ENCODE measurements at places on chromosomes 11 and 22.
A peak's percentile ranks its signal among the peaks of the same experiment; 100 is the strongest.

DNA sequence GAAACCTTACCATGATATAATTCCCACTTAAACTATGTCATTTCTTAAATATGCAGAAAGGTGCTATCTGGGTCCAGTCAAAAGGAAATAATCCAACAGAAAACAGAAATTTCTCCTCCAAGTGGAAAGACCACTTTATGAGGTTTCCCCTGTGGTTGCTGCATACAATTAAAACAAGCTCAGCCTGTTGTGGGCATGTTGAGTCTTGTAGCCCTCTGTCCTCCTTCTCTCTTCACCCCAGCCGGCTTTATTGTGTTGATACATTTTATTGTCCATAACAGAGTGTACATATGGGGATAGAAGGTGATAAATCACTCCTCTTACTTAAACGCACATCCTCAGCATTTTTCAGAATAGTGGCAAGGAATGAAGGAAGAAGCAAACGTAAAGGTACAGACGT lies 126.0 kb upstream of the MTNR1B start:
- no peak for DNase-seq

- DNase-seq, result no peak
Measured at GRCh38 chr11:64173616-64174355, 7.9 kb upstream of the MACROD1 start.

GRCh38 chr22:24187731-24188644 lies 6.7 kb downstream of the SUSD2 start:
- no peak for DNase-seq

DNA sequence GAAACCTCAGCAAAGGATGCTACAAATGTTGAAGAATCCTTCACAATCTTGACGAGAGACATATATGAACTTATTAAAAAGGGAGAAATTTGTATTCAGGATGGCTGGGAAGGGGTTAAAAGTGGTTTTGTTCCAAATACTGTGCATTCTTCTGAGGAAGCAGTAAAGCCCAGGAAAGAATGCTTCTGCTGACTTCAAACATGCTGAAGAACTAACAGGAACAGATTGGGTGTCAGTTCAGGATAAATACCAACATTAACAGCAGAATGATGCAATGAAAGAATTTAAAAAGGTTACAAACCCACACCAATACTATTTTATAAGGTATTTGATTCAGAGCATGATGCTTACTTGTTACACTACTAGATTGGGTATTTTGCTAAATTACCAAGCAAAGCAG lies 33.9 kb downstream of the RAB39A start:
- no peak for DNase-seq

- DNase-seq, result no peak
Measured at GRCh38 chr11:82754410-82754809, 20.7 kb upstream of the FAM181B start.

- DNase-seq, result no peak
Measured at GRCh38 chr11:115249061-115249578, 255.1 kb downstream of the CADM1 start.

- DNase-seq, result no peak
Measured at GRCh38 chr11:17564687-17565042, 17.6 kb downstream of the OTOG start.

- DNase-seq, result no peak
Measured at GRCh38 chr11:111960916-111961315, 23.8 kb downstream of the DIXDC1 start.

DNA sequence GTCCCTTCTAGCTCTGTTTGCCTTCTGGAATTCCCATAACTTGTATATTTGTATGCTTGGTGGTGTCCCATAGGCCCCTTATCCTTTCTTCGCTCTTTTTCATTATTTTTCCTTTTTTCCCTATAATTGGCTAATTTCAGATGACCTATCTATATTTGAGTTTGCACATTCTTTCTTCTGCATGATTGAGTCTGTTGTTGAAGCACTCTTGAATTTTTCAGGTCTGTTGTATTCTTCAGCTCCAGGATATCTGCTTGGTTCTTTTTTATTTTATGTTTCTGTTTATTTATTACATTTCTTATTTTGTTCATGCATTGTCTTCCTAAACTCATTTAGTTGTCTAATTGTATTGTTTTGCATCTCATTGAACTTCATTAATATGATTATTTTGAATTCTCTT lies 28.0 kb downstream of the NCAM1 start:
- no peak for DNase-seq

GRCh38 chr22:46934746-46935491 lies 172.5 kb downstream of the TBC1D22A start:
- no peak for DNase-seq

GRCh38 chr11:19962801-19963175 lies 197.5 kb downstream of the DBX1 start:
- no peak for DNase-seq

DNA sequence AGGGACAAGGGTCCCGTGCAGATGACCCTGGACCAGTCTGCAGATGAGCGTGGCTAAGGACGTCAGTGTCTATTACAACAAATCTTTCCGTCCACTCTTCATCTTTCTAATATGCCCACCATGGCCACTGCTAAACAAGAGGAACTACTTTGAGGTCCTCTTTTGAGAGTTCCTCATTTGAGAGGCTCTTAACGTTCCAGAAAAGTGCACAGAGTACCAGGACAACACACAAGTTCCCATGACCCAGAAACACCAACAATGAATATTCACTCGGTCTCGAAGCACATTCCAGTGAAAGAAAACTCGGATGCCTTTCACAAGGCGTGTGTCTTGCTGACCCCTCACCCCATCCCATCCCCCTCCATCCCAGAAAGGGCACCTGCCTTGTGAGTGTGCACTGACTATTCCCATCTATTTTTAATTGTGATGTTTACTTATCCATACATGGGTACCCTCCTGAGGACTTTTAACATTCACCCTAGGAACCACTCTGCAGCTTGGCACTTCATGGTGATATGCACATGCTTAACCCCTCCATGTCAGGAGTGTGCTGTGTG lies 157.0 kb downstream of the SHANK2 start:
- no peak for DNase-seq

GRCh38 chr22:42648368-42649245 lies 585 bp downstream of the CYB5R3 start:
- DNase-seq, result no peak

- no peak for DNase-seq
Measured at GRCh38 chr22:34210301-34210700, 290.0 kb upstream of the LARGE1 start.

- DNase-seq, result no peak
Measured at GRCh38 chr11:31529701-31530100, 20.1 kb downstream of the ELP4 start.

DNA sequence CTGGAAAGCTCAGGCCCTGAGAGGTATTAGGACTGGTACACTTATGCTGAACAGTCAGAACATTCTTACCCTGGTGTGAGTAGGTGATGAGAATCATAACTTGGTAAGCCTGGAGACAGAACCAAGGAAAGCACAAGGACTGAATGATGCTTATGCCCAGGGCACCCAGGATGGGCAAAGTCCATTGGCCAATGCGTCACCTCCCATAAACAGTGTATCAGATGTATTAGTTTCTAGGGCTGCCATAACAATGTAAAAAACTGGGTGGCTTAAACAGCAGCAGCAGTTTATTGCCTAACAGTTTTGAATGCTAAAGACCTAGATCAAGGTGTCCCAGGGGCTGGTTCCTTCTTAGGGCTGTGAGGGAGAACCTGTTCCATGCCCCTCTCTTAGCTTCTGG lies 107.0 kb downstream of the FAR1 start:
- DNase-seq, result no peak

DNA sequence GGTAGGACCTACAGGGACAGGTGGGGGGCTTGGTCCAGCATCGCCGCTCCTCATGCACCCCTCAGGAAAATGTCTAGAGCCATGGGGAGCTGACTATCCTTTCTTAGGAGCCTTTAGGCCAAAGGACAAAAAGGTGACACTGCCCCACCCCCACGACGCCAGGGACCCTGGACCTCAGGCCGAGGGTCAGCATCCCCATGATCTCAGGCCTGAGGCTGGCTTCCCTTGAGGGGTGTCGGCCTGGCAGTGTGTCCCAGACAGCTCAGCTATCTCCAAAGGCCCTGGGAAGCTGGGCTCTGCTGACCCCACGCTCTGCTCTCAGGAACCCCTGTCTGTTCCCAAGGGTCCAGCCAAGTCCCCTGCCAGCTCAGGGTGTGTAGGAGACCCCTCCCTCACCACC lies 16.3 kb downstream of the MRGPRG start:
- no peak for DNase-seq

- DNase-seq, result no peak
Measured at GRCh38 chr11:38446336-38446735, 1848.3 kb upstream of the RAG2 start.

GRCh38 chr11:108929241-108929640 lies 264.4 kb downstream of the DDX10 start:
- DNase-seq, result no peak

DNA sequence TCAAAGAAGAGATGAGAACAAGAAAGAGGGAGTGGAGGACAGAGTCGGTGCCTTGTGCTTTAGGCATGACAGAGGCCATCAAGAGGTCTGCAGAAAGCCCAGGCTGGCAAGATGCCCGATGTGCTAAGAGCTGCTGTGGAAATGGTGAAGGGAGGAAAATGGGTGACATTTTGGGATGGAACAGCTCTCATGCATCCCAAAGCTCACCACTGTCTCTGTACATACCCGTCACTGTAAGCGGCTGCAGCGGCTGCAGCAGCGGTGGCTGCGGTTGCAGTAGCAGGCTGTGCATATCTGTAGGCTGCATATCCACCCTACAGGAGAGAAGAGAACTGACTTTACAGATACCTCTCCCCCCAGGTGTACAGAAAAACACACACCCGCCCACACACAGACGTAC lies 28.6 kb downstream of the APOL5 start:
- DNase-seq, result no peak

DNA sequence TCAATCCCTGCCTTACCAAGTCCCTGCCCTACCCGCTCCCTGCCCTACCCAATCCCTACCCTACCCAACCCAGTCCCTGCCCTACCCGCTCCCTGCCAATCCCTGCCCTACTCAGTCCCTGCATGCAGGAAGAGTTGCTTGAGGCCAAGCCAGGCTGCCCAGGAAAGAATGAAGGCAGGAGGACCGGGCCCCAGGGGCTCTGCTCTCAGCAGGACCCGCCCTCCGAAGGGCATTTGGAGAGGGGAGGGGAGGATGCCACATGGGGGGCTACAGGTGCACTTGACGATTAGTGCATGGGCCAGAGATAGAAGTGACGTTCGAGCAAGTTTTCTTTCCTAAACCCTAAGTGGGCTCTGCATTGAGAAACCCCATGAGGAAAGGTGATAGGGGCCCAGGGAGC lies 581.2 kb downstream of the TBC1D22A start:
- DNase-seq, result no peak

DNA sequence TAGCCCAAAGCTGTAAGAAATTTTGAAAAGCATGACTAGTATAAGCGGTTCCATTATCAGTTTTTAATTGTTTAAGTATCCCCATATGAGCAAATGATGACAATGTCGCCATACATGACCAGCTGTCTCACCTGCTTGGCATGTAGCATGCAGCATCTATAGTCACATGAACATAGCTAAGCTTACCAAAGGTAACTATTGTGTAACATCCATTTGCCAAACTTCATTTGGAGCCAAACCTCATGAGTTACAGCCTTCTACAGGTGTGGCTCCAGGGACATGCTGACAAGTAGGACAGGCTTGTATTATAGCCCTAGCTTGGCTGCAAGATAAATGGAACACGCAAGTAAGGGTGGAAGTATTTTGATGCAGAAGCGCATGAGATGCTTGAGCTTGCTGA lies 30.4 kb downstream of the OR10A6 start:
- no peak for DNase-seq

- no peak for DNase-seq
Measured at GRCh38 chr11:19218786-19219460, 17.1 kb upstream of the CSRP3 start.

- no peak for DNase-seq
Measured at GRCh38 chr22:32696089-32696488, 105.4 kb upstream of the TIMP3 start.

DNA sequence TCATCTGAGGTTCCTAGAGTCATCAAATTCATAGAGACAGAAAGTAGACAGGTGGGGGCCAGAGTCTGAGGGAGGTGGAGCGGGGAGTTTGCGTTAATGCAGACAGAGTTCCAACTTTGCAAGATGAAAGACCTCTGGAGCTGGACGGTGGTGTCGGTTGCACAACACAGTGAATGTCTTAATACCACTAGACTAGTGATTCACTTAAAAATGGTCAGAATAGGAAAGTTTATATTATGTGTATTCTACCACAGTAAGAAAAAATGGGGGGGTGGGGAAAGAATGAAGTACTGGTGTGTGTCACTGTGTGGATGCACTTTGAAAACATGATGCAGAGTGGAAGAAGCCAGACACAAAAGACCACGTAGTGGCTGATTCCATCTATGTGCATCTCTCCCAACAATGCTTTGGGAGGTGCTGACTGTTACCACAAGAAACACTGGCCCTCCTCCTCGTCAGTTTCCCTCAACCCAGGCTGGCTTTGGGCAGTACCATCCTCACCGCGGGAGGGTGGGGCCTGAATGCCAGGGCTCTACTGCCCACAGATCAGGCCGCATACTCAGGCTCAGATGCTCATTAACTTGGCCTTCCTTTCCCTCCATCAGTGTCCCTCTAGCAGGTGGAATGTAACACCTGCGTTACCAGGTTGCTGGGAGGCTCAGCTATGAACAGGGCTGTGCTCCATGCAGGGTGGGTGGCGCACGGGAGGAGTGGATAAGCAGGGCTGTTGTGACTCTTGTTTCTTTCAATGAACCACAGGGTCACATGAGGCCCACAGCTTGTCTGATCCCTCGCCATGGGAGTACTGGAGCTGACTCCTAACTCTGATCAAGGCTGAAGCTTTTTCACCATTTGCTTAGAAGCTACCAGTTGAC lies 297.0 kb downstream of the CTTN start:
- no peak for DNase-seq

- DNase-seq, result no peak
Measured at GRCh38 chr11:121556937-121557336, 104.2 kb upstream of the SORL1-AS1 start.

GRCh38 chr11:35237351-35237750 lies 98.4 kb downstream of the CD44 start:
- DNase-seq, result no peak

- no peak for DNase-seq
Measured at GRCh38 chr22:36360011-36360410, 27.8 kb downstream of the MYH9 start.

- peak; percentile 12 for DNase-seq
Measured at GRCh38 chr11:69654660-69655478, 13.9 kb downstream of the CCND1 start.

DNA sequence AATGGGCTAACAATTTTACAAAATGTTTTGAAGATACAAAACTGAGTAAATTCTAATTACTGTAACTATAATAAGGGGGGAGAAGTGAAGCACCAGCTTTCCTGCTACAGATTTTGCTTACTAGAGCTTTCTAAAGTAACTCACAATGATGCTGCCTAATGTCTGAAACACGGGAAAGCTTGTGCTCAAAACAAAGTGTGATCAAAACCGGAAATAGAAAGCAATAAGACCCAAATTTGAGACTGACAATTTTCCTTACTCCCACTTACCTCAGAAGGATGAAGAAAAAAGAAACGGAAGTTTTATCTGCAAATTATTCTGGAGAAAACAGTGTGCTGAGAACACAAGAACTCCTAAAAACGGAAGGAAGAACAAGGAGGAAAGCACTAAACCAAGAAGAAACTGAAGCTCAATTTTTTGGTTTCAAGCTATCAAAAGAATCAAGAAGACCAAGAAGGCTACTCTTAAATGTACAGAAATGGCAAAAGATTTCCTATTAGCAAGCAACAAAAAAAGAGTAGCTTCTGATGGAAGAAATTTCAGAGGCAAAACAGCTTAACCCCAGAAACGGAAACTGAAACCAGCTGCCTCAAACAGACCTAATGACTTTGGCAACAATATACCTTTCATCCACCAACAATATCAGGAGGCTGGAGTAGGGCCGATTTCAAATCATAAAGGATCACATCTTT lies 33.4 kb downstream of the AMBRA1 start:
- DNase-seq, result no peak

- DNase-seq, result no peak
Measured at GRCh38 chr11:119774172-119774763, 45.3 kb upstream of the NECTIN1 start.

Measured in mesothelial cell of epicardium (in vitro differentiated cells).